Right hindlimb (tissue), 1 donor: ENCODE measurements at places on chromosomes 2 and 18.

GRCh38 chr2:96821113-96821675, 5.1 kb downstream of the CNNM3 start:
- no peak for DNase-seq

- no peak for DNase-seq
Measured at GRCh38 chr2:16022548-16023240, 82.3 kb downstream of the MYCN start.

DNA sequence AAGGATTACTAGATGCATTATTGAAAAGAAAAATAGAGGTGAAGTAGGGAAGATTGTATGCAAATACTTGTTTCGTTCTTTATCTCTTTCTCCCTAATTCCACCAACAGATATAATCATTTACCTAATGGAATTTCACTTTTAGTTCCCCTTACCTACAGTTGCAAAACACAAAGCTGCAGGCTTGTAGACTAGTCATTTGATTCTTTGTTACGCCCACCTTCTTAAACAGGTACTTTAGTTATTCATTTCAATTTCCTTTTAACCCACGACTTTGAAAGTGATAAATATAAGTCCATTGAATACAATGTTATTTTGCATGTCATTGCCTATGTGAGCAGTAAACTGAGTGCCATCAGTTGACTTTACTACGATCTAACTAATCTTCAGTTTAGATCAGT, 3.9 kb upstream of the HRH4 start:
- DNase-seq = no peak

GRCh38 chr2:127356531-127356930, 31.2 kb downstream of the MAP3K2 start:
- DNase-seq = no peak

- DNase-seq = peak; percentile 69
Measured at GRCh38 chr2:64522843-64523428, 1.2 kb upstream of the AFTPH start.

GRCh38 chr2:150090031-150090430, 397.4 kb downstream of the RND3 start:
- DNase-seq = no peak

DNA sequence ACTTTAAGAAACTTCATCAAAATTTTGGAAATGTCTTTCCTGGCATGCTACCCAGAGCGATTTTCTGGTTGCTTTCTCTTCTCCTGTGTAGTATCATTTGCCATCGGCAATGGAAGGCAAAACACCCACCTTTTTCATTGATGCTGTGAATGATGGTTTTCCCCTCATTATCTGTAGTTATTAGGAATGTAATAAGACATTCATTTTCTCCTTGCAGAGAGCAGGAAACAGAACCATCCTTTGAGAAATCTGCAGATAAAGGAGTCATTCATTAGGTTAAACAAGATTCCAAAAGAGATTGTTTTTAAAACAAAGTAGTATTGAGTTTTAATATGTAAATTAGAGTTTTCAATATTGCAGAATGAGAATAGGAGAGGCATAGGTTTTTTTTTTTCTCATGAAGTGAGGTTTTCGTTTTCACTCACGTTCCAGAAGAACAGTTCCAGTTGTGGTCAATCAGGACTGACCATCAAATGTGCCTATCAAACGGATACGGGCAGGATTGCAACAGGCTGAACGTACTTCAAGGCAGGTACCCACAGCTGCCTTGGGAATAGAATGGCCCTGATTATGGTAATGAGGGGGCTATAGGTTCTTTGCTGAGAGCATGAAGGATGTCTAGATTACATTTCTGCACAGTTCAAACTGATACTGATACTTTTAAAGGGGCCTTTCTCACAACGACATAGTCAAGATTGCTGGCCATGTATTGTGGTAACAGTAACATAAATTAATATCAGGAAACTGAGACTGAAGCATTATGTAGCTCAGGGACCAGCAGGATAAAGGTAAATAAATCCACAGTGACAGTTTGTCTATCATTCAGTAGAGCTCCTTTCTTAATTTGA, 49.8 kb upstream of the PLA2R1 start:
- no peak for DNase-seq

- no peak for DNase-seq
Measured at GRCh38 chr2:10601866-10602566, 87.8 kb downstream of the NOL10 start.

DNA sequence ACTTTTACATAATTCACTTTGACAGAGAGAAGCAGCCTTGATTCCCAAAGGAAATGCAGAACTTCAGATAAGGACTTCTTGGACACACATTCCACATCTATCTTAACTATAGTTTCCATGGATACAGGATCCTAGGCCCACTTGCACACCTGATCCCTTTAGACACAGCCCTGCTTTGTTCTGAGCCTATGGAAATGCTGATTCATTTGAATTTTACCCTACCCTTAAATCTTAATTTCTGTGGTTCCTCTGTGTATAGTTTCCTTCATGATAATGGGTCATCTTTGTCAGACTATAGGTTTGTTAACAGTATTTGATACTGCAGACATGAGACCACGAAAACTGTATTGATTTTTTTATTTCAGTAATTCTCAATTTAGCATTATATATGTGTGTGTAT, 77.4 kb downstream of the ACTR3 start:
- no peak for DNase-seq

DNA sequence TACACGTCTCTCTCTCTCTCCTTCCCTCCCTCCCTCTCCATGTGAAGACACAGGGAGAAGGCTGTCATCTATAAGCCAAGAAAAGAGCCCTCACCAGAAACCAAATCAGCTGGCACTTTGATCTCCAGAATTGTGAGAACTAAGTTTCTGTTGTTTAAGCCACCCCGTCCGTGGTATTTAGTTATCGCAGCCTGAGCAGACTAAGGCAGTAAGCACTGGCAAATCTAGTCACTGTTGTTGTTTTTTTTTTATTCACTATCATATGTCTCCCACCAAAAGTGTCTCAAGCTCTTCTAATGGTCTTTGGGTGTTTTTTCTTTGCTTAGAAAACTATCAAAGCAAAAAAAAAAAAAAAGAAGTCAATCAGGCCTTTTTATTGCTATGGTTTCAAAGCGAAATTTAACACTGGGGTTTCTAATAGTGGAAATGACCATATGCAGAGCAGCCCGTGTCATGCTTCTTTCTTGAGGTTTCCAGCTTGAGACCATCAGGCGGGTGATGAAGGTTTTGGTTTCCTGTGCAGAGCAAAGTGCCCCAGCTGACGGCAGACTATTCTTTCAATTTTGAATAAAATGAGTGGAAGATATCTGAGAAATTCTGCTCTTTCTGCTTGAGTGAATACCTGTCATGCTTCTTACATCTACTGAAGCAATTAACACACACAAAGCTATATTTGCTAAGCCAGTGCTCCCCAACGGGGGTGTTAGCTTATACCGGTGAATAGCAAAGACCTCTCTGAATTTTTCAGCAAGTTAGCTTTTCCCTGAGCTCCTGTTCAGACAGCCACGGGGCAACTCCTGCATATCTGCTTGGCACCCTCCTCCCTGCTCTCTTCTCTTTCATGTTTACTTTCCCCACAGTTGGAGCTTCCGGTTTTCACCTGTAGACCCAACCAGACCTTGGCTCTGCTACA, 394.1 kb upstream of the ATP5MC3 start:
- DNase-seq = no peak

- no peak for DNase-seq
Measured at GRCh38 chr2:169562519-169562918, 11.1 kb downstream of the FASTKD1 start.
